ENCODE measurements at places on chromosomes 16 and 17.

DNA sequence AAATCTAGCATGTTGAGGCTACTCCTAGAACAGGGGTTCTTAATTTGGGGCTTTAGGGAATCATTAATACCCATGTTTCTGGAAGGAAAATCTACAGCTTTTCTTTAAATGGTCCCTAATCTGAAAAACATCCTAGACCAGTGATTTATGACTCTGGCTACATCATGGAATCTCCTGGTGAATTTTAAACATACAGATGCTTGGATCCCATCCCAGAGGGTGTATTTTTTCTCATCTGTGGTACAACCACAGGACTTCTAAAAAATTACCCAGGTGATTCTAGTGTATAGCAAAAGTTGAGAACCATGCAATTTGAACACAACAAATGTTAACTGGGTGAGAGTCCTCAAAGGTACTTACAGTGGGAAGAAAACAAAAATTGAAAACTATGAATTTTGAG, 41.5 kb downstream of the KANSL1 start:
- DNase-seq: no peak

DNA sequence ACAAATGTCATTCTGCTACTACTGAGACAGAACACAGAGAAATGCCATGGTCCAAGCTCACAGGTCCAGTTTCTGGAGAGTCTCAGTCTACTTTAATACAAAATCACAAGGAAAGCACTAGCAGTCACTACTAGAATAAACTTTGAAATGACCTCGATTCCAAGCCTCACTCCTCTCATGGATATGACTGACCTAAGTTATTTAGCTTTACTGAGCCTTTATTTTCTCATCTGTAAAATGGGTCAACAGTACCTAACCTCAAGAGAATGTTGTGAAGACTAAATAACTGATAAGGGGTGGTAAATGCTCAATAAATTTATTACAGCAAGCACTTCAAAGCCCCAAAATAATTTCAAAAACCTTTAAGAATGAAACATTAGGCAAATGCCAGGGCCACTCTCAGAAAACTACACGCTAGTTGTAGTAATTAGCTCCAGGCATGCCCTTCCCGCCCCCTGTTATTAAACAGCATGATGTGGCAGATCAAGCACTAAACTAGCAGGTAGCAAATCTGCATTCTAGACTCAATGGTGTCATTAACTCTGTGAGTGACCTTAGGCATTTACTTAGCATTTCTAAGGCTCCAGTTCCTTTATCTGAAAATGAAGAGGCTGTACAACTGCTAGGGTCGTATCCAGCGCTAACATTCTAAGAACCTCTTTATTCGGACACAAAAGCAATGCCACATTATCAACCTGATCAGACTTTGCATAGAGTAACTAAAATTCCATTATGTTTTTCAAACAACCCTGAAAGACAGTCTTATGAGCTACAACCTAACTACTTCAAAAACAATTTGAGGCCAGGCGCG, 8.4 kb downstream of the GSPT1 start:
- no peak for DNase-seq

GRCh38 chr17:80930335-80931279, 61.0 kb upstream of the CHMP6 start:
- DNase-seq: no peak

- no peak for DNase-seq
These were observed 53.1 kb upstream of the ABCC11 start for GRCh38 chr16:48300391-48300856.

GRCh38 chr17:34770586-34770985, 190.7 kb downstream of the CCT6B start:
- no peak for DNase-seq

- no peak for DNase-seq
These were observed 7.4 kb downstream of the NTHL1 start for GRCh38 chr16:2040041-2040786.

- DNase-seq: no peak
These were observed 48.4 kb downstream of the COX4I1 start for GRCh38 chr16:85847681-85848601.

DNA sequence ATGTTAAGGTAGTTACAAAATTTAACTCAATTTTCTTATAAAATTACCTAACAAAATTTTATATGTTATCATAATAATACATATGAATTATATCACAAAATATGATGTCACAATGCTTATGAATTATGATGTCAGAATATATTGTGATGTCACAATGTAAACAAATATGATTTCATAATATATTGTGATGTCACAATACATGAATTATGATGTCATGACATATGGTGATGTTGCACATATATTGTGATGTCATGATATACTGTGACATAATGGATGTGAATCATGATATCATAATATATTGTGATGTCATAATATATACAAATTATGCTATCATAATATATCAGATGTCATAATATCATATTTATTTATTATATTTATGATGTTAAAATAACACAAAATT, 1879.9 kb downstream of the TP53TG3F start:
- DNase-seq: no peak

DNA sequence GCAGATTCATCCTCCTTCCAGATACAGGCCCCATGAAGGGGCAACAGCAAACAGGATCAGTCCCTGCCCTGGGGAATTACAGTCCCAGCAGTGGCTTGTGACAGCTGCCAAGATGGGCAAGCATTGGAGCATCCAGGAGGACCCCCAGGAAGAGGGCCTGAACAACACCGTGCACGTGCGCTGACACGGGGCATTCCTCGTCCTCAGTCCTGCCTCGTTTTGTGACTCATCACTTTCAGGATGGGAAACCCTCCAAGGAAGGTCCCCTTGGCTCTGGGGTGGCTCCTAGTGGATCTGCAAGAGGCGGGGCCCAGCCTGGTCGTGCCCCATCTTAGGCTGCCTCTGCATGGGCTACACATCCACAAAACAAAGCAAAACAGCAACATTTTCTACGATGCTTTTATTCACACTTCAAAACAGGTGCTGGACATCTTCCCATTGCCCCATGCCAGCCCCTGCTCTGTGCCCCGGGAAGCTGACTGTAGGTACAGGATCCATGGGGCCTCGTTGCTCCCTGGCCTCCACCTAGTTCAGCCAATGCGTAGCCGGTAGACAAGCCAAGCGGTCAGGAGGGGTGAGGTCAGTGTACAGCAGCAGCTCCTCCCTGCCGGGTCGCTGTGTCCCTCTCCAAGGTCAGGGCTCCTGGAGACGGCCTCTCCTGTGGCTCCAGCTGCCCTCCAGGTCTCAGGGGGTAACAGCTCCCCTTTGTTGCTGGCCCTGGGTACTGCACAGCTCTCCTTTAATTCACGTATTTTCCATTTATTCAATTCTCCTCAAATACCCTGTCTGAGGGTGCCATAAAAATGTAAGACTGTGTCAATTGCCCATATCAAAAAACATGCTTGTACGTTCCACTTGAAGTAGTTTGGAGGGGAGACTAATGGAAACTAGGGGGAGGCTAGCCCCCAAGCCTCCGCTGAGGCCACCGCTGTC, 32.2 kb downstream of the ACTG1 start:
- DNase-seq: no peak

DNA sequence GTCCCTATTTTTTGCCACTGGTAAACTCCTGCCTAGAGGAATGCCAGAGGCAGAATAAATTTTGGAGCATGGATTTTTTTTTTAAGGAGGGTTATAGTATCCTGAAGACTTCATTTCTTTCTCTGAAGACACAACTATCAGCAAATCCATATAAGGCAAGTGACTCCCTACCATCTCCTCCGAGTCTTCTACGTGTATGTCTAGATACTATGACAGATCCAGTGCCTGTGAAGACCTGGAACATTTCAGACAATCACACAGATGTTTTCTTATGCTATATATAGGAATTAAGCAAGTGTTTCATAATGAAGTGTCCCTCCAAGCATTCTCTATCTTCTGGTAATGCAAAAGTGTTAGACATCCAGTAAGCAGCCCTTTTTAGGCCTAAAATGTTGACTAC, 255.5 kb upstream of the TBX2 start:
- DNase-seq: no peak

GRCh38 chr17:41733348-41734138, 900 bp downstream of the HAP1 start:
- no peak for DNase-seq

GRCh38 chr16:1461146-1461545, 13.7 kb downstream of the CLCN7 start:
- DNase-seq: no peak

DNA sequence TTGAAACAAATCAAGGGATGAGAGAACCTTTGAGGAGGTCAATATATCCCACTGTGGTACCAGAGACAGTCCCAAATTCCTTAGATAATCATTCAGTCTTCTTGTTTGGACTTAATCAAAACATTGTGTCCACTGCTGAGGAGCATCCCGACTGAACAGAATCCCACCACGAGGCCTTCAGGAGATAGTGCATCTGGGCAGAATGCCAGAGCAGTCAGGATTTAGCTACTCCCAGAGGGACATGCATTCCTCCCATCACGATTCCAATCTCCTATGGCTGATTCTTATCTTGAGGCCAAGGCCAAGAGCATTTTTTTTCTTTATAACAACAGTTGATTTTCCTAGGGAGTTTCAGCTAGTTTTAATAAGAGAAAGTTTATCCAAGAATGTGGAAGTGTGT, 87.4 kb upstream of the COX10 start:
- DNase-seq: no peak

DNA sequence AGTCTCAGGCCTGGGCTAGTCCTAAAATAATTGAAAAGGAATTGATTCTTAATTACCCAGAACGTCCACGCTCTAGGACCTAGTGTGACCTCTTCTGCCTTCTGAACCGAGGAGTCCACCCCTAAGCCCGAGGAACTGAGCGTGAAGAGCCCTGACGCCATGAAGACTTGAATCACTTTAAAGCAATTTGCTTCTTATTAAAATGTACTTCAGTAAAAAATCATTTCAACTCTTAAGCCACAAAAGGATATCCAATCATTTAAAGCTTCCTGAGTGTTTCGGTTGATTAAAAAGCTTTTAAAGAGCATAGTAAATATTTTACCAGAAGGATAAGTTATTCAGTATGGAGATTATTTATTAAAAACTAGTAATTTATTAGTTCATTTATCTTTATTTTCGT, 11.6 kb downstream of the HSBP1 start:
- no peak for DNase-seq

GRCh38 chr16:27721531-27722181, 171.7 kb downstream of the KATNIP start:
- DNase-seq: no peak

DNA sequence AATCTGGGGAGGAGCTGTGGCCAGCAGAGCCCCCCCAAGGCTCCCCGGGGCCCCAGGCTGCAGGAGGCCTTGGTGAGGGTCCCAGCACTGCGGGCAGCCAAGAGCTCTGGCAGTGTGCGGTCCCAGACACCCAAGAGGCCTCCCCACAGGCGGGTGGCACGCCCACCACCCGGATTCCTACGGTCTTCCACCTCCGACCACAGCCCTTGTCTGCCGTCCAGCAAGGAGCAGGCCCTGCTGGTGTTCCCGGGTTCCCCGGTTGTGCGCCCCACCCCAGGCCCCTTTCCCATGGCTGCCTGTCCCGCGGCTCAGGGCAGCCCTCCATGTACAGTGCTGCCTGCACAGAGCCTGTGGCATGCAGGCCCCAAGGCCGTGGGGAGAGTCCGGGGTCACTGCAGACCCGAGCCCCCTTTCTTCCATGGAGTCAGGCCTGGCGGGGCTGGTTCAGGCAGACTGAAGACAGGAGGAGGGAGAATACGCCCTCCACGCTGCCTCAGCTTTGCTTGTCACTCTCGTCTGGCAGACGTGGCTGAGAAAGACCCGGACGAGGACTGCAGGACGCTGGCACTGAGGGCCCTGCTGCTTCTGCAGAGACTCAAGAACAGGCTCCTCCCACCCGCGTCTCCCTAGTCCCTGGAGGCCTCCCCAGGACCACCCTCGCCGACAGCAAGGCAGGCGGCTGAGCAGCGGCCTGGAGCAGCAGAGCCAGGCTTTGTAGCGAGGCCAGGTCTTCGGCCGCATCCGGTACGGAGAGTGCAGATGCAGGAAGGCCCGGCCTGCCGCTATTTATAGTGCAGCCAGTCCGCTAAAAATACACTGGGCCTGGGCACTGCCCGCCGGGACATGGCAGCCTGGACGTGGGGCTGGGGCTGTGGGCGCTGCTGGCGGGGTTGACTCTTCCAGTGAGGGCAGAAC, 16.4 kb downstream of the TELO2 start:
- no peak for DNase-seq

DNA sequence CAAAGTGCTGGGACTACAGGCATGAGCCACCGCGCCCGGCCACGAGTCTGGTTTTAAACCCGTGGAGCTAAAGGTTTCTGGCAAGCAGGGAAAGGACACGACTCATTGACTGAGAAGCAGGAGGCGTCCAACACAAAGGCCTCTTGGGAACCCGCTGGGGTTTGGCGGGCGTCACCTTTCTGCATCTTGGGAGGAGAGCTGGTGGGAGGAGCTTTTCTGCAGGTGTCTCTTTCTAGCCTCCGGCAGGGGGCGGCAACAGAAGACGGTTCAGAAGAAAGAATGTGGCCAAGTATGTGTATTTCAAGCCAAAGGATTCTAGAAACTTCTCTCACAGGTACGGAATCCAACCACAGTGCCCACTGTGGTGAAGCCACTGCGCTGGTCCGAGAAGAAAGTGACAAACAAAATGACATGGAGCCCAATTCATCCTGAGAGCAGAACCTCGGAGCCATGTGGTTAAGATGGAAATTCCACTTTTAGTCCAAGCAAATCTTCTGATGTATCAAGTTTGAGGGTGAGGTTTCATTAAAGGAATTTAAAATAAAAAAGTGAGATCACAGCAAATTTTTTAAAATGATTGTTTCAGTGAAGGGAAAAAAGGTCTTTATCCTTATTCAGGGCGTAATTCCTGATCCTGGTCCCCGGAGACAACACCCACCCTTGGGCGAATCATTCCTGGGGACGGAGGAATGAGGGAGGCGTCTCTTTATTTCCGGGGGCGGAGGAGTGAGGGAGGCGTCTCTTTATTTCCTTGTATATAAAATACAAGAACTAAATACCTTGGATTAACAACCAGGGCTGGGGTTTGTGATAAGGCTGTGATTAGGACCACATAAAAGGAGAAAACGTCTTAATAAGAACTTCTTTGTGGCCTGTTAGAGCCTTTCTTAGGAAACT, 97.6 kb downstream of the MRM3 start:
- DNase-seq: peak; percentile 67

DNA sequence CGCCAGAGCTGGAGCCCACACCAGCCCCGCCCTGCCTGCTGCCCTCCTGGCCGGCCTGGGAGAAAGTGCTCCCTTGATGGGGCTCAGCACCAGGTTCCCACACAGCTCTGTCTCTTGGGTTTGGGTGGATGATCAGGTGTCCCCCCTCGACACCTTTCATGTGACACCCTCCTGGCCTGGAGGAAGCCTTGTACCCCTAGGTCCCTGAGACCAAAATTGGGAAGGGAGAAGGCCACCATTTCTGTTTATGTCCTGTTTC, 19.4 kb upstream of the PLLP start:
- no peak for DNase-seq

GRCh38 chr16:14640538-14640937, 7.8 kb downstream of the BFAR start:
- no peak for DNase-seq

All from activated CD4-positive, alpha-beta T cell treated with anti-CD3 and anti-CD28 coated beads, Interleukin-2, amount 50 U/mL, for 1 hour (primary cell).